ENCODE measurements at places on chromosomes 11 and 22. TPM values are rescaled to one million over a fixed set of nuclear protein-coding genes. Genes with fewer than 3 reads are reported as not detected.

- no peak for ATAC-seq
Observed at GRCh38 chr22:38846412-38846811, 2.6 kb upstream of the NPTXR start.

DNA sequence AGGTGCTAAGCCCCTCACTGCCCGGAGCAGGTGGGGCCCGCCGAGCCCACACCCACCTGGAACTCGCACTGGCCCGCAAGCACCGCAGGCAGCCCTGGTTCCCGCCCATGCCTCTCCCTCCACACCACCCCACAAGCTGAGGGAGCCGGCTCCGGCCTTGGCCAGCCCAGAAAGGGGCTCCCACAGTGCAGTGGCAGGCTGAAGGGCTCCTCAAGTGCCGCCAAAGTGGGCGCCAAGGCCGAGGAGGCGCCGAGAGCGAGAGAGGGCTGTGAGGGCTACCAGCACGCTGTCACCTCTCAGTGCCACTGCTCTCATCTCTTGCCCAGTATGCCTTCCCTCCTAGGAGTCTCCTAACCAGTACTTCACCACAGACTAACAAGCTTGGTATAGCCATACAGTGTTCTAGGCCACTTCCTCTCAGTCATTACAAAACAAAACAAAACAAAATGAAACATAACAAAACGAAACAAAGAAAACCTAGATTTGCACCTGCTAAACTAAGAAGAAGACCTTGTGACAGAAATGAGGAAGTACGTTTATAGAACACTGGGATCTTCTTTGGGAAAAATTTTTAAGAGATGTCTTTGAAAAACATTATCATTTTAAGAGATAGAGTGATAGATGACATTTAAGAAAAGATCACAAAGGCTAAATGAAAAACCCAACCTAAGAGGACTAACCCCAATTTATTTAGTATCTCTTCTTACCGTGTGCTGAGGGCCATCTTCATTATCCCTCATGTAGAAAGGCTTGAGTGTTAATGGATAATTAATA lies 47.7 kb upstream of the GAB2 start:
- ATAC-seq, result no peak

DNA sequence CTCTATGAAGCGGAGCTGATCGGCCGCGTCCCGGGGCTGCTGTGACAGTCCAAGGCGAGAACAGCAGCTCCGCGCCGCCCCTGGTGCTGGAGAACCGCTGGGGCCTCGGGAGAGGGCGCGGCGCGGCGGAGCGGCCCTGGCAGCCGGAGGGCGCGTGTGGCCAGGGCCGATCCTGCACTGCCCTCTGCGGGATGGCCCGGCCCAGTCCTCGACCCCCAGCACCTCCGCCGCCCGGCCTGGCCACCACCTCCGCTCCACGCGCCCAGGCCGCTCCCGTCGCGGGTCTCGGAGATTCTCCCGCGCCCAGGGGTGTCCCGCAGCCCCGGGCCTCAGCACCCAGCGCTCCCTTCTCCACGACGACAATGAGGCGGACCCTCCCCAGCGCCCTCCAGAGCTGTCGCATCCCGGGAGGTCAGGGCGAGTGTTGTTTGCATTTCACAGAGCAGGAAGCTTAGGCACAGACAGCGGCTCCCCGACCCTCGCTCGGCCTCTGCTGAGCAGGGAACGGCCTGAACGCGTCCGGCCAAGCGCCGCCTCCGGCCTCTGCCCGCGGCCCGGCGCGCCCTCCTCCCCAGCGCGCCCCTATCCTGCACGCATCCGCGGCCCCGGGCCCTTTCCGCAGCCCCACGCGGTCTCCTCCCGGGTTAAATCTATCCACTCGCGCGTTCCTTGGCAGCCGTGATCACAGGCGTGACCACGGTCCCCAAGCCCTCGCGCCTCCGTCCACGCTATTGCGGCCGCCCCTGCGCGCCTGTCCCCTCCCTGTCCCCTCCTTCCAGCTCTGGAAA lies 109.7 kb downstream of the WNT7B start:
- ATAC-seq, result peak; percentile 32

CWF19L2 gene
- 24.3 TPM for total RNA-seq

TIRAP gene
- total RNA-seq, result 6.6 TPM

DNA sequence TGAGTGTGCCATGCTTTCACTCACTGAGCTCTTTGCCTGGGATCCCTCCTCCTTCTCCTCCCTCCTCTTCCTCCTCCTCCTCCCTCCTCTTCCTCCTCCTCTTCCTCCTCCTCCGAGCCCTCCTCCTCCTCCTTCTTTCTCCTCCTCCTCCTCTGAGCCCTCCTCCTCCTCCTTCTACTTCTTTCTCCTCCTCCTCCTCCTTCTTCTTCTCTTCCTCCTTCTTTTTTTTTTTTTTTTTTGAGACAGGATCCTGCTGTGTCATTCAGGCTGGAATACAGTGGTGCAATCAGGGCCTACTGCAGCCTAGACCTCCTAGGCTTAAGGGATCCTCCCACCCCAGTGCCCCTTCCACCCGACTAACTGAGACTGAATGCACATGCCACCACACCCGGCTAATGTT lies 62.3 kb downstream of the DEUP1 start:
- no peak for ATAC-seq

DNA sequence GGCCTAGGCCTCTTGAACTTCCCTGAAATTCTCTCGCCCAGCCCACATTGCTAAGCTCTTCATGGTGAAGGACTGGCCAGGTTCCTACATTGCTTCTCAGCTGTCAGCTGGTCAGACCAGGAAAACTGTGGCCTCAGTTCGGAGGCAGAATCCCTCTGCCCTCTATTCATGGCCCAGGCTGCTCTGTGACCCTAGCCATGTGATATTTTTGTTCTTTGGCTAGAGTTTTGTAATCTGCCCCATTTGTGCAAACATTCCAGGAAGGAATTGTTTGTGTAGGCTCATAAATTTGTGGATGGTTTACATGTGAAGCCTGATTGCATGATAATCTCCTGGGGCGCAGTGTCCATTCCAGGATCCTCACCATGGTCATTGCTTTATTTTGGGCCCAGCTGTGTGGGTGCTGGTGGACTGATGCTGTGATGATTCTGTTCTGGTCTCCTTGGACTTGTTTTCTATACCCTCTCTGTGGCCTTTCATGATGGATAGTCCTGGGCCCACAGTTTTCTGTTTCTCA lies 149.1 kb upstream of the E2F8 start:
- ATAC-seq, result peak; percentile 83

OR51E2 gene
- 2.5 TPM for total RNA-seq

GRCh38 chr22:45268167-45268957 lies 16.4 kb upstream of the UPK3A start:
- ATAC-seq, result no peak

- ATAC-seq, result peak; percentile 54
Observed at GRCh38 chr11:65479184-65480145, 19.4 kb upstream of the MALAT1 start.

DNA sequence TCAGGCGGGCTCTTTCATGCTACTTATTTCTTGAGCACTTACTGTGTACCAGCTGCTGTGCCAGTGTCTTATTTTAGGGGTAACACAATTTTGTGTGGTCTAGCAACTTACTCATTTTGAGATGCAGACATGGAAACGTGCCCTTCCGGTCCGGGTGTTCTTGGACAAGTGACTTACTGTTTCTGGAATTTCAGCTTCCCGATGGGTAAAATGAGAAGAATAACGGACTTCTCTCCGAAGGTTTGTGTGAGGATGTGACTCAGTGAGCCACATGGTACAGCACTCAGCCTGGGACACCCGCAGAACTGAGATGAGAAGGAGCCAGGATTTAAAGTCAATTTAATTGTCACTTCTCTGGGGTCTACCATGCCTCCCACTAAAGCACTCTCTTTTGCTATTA lies 114.5 kb upstream of the SYT13 start:
- no peak for ATAC-seq

DNA sequence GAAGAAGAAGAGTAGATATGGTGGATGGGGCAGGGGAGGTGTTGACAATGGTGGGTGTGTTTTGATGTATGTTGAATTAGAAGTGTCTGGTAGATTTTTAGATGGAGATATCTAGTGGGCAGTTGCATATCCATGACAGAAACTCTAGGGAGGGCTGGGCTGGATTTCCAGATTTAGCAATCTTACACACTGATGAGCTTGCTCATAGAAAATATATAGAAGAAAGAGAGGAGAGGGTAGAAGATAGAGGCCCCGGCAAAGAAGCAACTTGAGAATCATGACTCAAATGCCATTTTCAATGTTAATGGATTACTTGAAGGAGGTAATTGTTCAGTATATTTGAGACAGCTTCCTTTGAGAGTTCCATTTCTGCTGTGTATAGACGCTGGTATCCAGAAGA lies 8.2 kb downstream of the REXO2 start:
- no peak for ATAC-seq

GRCh38 chr11:108338750-108339149 lies 115.9 kb downstream of the ATM start:
- ATAC-seq, result no peak

DNA sequence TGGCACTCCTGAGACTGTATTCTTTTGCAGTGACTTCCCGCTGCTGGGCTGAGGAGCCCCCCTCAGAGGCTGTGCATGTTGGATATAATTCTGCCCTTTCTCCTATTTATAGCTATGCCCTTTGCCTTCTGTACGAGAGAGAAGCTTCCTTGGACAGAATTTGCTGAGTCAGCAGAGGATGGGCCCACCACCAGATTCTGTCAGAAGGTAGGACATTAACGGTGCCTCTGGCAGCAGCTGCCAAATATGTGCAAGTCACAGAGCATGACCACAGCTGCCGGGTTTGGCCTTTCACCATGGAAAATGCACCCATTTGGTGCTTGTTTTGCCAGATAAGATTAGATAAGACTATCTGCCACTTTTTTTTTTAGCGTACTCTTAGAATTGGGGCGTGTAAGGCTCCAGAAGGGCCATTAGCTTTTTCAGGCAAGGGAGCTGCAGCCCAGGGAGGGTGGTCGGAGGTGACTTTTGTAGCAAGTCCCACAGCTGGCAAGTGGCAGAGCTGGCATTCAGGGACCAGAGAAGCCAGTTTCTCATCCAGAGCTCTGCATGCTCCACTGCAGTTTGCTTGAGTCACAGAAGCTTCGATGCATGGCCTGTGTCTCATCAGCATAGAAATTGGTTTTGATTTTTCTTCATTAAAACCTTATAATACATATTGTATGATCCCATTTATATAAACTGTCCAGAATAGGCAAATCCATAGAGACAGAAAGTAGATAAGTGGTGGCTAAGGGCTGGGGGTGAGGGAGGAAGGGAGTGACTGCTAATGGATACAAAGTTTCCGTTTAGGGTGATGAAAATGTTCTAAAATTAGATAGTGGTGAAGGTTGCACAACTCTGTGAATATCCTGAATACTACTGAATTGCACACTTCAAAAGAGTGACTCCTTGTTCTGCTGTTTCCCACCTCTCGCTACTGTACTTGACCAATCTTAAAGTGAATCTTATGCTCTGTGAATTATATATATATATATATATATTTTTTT lies 15.8 kb downstream of the UPB1 start:
- ATAC-seq, result peak; percentile 85

SCGB1C1 gene
- total RNA-seq, result not detected

All from gastroesophageal sphincter (tissue), 4 donors.